ENCODE measurements at places on chromosomes 7 and 10.

- no peak for DNase-seq
Observed at GRCh38 chr10:112732277-112732921, 217.6 kb upstream of the TCF7L2 start.

GRCh38 chr7:86558680-86559501, 84.8 kb upstream of the GRM3 start:
- DNase-seq: no peak

GRCh38 chr10:44724415-44725174, 186.5 kb upstream of the TMEM72 start:
- DNase-seq: no peak

- no peak for DNase-seq
Observed at GRCh38 chr7:21107101-21107500, 320.4 kb upstream of the SP8 start.

- no peak for DNase-seq
Observed at GRCh38 chr10:26805567-26806245, 55.1 kb downstream of the ABI1 start.

DNA sequence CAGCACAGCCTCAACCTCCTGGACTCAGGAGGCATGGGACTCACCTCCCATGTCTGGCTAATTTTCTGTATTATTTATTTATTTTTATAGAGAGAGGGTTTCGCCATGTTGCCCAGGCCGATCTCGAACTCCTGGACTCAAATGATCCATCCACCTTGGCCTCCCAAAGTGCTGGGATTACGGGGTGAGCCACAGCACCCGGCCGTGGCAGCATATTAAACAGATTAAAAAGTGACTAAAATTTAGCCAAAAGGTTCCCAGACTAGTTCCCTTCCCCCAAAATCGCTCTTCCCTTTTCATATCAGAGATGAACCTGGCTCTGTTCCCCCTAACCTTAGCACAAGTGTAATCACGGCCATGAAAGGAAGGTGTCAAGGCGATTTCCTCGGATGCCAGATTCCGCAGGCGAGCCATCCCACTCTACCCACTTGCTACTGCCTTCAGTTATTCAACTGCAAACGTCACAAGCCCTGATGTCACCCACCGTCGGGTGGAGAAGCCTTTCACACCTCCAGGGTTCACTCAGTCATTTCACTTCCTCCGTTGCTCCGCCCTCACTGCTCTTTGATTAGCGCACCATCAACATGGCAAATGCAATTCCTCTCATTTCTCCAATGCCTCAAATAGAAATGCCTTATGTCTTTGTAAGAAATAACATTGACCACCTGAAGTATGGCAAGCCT, 104.7 kb upstream of the RHEB start:
- DNase-seq: no peak

DNA sequence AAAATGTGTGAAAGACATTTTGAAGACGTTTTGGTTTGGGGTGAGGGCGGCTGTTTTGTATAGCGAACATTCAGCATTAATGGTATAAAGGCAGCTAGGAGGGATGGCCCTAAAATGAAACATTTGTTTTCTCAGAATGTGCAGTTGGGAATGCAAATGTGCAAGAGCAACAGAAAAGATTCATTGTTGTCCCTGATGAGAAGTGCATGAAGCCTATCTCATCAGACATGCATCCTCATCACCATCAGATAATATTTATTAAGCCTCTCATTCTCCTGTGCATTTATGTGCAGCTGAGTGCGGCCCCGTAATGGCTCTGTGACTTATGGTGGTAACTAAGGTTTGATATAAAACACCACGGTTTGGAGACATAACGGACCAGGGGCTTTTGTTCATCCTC, 199.5 kb downstream of the GFRA1 start:
- DNase-seq: no peak

GRCh38 chr7:148575640-148576411, 14.7 kb upstream of the C7orf33 start:
- no peak for DNase-seq

DNA sequence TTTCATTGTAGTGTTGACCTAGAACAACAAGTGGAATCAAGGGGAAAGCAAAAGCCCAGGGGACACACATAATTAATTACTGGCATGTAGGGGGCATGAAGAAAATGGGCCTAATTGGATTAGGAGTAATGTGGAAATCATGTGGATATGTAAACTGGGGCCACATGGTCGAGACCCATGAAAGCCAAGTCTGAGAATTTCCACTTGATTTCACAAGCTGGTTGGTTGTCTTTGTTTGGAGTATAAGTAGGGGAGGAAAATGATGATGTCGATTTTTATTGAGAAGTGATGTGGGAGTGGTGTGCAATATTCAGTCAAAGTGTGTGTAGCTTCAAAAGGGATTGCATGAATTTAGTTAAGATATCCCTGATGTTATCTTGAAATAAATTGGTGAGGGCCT, 131.8 kb downstream of the LRRC4 start:
- DNase-seq: no peak

- no peak for DNase-seq
Observed at GRCh38 chr7:77284005-77284404, 84.4 kb upstream of the FGL2 start.

Data from D721Med (cell line).